ENCODE measurements at places on chromosomes 4 and X.

DNA sequence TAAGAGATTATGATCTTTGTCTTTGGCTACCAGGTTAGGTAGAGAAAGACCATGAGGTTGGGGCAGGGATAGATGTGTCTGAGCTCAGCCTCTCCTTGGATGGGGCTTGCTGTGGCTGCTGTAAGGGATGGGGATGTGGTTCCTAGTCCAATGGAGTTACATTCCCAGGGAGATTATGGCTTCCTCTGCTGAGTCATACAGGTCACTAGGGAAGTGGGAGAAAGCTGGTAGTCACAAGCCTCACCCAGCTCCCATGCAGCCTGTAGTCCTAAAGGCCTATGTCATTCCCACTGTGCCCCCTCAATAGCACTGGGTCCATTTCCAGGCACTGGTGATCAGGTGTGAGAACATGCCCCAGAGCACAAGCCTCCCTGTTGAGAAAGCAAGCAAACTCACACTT lies 70.6 kb upstream of the CENPE start:
- DNase-seq = no peak

GRCh38 chr4:67885762-67886161 lies 2.0 kb upstream of the TMPRSS11D start:
- DNase-seq = no peak

- no peak for DNase-seq
These were observed 13.2 kb downstream of the PSAPL1 start for GRCh38 chr4:7421356-7422150.

GRCh38 chr4:120616-121015 lies 3.7 kb upstream of the ZNF718 start:
- DNase-seq = no peak

DNA sequence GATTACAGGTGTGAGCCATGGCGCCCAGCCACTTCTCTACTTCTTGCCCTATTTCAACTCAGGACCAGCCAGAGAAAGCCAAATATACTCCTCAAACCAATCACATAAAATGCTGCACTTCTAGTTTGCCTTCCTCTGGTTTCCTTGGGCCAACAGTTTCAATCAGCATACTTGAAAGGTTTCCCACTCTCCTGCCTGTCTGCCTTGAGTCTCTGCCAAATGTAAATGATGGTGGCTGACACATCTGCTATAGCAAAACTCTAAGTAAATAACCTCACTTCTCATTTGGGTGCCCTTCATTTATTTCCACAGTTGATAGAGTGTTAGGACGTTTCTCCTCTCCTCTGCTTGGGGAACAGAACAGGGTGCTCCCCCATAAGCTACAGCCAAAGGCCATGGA lies 36.4 kb upstream of the PPA2 start:
- no peak for DNase-seq

- DNase-seq = no peak
These were observed 84.6 kb upstream of the PACRGL start for GRCh38 chr4:20615486-20616260.

GRCh38 chr4:56757261-56757746 lies 64.2 kb downstream of the SPINK2 start:
- no peak for DNase-seq

- no peak for DNase-seq
These were observed 208.8 kb upstream of the VEGFC start for GRCh38 chr4:177001271-177002175.

- no peak for DNase-seq
These were observed 361.8 kb upstream of the GALNT7 start for GRCh38 chr4:172806841-172807240.

DNA sequence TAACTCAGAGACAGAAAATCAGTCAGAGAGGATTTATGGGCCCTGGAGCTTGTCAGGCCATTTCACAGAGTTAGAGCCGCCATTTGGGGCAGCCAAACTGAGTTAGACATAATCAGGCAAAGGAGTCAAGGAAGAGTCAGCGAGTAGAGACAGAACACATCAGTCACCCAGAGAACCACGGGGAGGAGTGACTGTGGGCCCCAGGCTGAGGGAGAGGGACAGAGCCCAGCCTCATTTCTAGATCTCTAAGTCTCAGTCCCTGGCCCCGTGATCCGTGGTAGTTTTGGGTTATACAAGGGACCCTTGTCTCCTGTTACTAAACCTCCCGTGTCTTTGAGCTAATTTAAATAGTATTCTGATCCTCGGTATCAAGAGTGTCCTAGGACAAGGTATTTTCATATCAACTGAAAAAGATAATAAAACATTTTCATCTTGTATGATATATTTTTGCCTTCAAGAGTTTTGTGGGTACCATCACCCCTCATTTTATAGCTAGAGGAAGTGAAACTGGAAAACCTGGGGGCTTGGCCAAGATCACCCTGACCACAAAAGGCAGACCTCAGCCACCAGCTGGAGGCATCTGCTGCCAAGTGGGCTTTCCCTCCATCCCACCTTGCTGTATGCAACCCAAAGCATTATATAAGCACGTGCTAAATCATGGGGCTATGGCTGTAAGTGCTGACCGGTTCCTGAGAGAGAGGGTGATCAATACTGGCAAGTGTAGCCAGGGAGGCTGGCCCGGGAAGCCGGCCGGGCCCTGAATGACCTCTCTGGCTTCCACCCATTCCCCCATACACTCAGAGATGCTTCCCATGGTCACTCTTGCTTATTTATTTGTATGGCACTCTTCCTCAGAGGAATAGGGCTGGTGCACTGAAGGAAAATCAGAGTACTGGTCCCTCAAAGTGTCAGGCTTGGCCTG lies 204.1 kb downstream of the BCOR start:
- no peak for DNase-seq

DNA sequence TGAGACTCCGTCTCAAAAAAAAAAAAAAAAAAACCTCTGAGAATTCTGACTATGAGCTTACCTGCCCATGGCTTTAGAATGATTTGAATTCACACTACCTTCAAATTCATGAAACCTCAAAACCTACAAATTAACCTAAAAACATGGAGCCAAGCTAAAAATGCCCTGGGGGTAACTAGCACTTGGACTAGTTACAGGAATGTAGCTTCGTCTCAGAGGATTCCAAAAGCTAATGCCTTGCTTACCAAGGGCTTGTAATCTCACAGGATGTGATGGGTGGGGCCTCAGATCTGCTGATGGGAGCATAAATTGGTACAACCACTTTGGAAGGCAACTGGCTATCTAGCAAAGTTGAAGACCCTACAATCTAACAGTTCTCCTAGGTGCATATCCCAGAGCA lies 79.4 kb upstream of the SPRY1 start:
- no peak for DNase-seq

All from HuH-7 (cell line).